ENCODE measurements at places on chromosomes 13 and 19. TPM values are rescaled to one million over a fixed set of nuclear protein-coding genes. Genes with fewer than 3 reads are reported as not detected.

GRCh38 chr19:53161123-53161522 lies 2.3 kb upstream of the ZNF347 start:
- peaks cover 17% of the 10 kb centered on the region for H3K36me3 ChIP-seq
- H3K4me3 ChIP-seq = no peak overlapping the region
- no peak overlapping the region for H3K27ac ChIP-seq

The LYPD3 gene
- not detected for total RNA-seq

- peaks cover 48% of the 10 kb centered on the region for H3K27me3 ChIP-seq
- no peak overlapping the region for H3K4me3 ChIP-seq
- no peak for DNase-seq
- H3K4me1 ChIP-seq = no peaks in the 10 kb centered on the region
- H3K36me3 ChIP-seq = no peaks in the 10 kb centered on the region
- no peak overlapping the region for H3K27ac ChIP-seq
Observed at GRCh38 chr13:113052206-113052605, 53.4 kb upstream of the F7 start.

The MEDAG gene
- total RNA-seq = 228 TPM

The B3GNT3 gene
- not detected for total RNA-seq

The REEP6 gene
- 2.9 TPM for total RNA-seq

The CASP14 gene
- not detected for total RNA-seq

The LILRB1 gene
- total RNA-seq = not detected

GRCh38 chr13:110350509-110350908 lies 43.4 kb downstream of the COL4A2 start:
- no peaks in the 10 kb centered on the region for H3K36me3 ChIP-seq
- no peak overlapping the region for H3K27ac ChIP-seq
- no peaks in the 10 kb centered on the region for H3K27me3 ChIP-seq
- DNase-seq = no peak

The CGB1 gene
- 4.2 TPM for total RNA-seq

DNA sequence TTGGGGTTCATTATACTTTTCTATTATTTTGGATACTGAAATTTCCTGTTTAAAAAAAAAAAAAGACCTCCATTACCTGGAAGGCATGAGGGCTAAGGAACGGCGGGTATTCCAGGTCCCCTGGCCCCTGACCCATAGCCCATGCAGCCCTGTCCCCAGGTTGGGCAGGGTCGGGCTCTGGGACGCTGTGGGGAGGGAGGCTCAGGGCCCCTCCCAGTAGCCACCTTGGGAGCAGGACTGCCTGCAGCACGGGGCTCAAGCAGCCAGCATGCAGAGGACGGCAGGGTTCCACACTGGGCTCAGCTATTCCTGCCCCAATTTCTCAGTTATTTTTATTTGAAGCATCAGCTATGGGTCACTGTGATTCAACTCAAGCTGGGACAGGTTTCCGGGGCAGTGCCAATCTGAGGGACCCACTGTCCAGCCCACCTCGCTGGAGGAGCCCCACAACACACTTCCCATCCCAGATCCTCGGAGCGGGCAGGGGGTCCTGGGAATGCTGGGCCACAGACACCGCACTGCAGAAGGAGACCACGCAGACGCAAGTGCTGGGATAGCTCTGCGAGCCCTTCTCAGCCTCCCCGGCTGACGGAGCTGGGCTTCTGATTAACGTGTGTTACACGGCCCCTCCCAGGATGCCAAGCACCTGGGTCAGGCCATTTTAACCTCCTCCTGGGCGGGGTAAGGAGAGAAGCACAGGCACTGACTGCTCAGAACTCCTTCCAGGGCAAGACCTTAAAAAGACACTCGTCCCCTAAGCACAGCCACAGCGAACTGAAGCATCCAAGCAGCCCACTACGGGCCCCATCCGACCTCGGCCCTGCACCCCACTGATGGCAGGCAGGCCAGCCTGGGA lies 60.1 kb downstream of the PEPD start:
- no peak for DNase-seq
- no peaks in the 10 kb centered on the region for H3K4me1 ChIP-seq
- no peak overlapping the region for H3K4me3 ChIP-seq
- no peak overlapping the region for H3K27ac ChIP-seq

Measured in GM23248 (cell line).